ENCODE measurements at places on chromosomes 16 and 17.
A peak's percentile ranks its signal among the peaks of the same experiment; 100 is the strongest.

- no peak for DNase-seq
These were observed 89.1 kb upstream of the CORO6 start for GRCh38 chr17:29711588-29712385.

DNA sequence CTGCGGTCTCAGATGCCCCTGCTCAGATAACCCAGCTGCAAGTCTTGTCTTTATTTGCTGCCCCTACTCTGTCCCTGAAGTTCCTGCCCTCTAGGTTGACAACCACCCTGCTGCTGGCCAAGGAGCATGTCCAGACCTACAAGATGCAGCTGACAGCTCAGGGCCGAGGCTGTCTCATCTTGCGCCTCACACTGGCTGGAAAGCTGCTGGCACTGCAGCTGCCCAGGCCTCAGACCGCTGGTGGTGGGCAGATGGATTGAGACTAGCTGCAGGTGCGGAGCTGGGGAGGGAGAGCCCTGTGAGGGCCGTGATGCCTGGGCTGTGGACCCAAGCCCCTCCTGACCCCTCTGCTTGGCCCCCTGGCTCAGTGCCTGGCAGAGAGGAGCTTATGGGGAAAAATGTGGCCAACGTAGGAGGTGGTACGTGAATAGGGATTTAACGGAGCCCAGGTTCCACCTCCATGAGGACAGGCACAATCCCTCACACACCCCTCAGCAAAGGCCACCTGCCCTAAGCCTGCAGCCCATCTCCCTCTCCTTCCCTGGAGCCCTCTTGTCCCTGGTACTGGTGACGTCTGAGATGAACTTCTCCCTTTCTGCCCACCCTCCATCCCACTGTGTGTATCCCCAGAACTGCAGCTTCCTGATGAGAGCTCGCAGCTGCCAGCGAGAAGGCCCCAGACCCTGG is 8.3 kb upstream of the GALK1 start:
- DNase-seq, result peak; percentile 88

GRCh38 chr17:877630-878029 is 95.5 kb downstream of the MRM3 start:
- DNase-seq, result no peak

DNA sequence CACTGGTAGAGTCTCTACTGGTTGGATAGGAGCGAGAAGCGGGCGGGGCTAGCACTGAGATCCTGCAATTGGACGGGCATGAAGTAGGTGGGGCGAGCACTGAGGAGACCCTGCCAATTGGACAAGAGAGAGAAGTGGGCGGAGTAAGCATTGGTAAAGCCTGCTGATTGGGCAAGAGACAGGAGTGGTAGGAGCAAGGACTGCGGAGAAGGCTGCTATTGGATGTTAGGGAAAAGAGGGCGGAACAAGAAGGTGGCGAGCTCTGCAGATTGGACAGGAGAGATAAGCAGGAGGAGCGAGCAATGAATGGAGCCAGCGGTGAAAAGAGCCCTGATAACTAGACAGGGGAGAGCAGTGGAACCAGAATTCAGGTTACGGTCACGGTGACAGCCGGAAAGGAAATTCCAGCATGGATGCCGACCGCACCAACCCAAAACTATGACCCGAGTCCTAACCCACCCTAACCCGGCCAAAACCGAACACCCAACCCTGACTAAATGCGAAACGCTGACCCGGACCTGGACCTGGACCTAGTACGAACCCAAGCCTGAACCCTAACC is 4.8 kb downstream of the SCGB1C2 start:
- DNase-seq, result no peak

DNA sequence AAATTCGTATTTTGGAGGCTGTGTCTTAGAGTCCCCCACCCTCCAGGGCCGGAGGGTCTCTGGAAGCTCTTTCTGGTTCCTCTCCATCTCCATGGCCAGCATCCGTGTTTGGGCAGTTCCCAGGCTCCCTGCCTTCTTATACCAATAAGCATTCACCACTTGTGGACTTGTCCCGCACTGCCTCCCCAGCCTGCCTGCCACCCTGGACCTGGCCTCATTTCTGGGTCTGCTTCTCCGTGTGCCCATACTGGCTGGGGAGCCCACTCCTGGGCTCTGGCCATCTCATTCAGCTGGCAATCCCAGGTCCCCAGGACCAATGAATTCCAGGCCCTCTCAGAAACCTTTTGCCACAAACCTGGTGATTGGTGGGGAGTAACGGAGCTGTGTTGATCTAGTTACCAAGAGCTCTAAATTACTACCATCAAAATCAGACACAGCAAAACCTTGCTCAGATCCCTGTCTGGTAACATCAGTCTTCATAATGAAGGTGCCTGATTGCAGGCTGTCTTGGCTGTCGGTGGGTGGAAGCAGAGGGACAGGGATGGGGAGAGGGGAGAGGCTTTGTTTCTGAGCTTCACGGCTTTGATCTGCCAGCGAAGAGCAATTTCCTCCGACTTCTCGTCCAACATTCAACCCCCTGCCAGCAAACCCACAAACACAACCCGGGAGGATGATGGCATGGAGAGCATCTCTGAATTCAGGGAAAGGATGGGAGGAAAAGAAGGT is 27.7 kb upstream of the CRHR1 start:
- no peak for DNase-seq

- DNase-seq, result no peak
These were observed 114.2 kb downstream of the HAPSTR1 start for GRCh38 chr16:9205661-9206060.

DNA sequence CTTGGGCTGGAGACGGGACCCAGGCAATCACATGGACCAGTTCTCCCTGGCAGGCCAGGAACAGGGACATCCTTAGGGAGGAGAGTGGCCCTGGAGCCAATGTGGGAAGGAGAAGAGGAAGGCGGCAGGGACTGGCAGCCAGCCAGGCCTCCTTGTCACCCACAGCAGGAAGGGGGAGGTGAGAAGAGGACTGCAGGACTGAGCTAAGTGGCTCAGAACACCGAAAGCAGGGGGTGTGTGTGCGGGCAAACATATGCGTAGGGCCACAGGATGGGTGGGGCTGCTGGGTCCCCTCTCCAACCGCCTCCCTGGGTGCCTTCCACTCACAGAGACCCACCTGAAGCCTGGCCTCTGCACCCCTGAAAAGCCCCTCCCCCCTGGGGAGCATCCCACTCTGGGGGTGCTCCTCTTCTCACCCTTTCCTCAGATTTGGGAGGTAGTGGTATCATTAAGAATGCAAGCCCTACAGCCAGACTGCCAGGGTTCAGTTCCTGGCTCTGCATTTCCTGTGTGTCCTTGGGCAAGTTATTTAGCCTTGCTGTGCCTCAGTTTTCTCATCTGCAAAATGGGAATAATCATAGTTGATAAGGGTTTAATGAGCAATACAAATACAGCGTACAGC is 8.1 kb downstream of the PNMT start:
- no peak for DNase-seq

DNA sequence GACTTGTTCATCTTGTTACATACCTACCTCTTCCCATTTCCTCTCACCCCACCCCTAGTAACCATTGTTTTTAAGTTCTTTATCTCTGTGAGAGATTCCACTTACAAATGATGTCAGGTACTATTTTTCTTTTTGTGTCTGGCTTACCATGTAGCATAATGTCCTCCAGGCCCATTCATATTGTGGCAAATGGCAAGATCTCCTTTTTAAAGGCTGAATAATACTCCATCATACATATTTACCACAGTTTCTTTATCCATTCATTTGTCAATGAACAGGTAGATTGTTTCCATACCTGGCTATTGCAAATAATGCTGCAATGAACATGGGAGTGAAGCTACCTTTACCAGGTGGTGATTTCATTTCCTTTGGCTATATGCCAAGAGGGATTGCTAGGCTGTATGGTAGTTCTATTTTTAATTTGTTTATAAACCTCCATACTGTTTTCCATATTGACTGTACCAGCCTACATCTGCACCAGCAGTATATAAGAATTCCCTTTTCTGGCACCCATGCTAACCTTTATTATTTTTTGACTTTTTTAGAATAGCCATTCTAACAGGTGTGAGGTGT is 53.9 kb downstream of the NSRP1 start:
- DNase-seq, result no peak

GRCh38 chr17:14011036-14011692 is 58.1 kb upstream of the COX10 start:
- DNase-seq, result no peak

DNA sequence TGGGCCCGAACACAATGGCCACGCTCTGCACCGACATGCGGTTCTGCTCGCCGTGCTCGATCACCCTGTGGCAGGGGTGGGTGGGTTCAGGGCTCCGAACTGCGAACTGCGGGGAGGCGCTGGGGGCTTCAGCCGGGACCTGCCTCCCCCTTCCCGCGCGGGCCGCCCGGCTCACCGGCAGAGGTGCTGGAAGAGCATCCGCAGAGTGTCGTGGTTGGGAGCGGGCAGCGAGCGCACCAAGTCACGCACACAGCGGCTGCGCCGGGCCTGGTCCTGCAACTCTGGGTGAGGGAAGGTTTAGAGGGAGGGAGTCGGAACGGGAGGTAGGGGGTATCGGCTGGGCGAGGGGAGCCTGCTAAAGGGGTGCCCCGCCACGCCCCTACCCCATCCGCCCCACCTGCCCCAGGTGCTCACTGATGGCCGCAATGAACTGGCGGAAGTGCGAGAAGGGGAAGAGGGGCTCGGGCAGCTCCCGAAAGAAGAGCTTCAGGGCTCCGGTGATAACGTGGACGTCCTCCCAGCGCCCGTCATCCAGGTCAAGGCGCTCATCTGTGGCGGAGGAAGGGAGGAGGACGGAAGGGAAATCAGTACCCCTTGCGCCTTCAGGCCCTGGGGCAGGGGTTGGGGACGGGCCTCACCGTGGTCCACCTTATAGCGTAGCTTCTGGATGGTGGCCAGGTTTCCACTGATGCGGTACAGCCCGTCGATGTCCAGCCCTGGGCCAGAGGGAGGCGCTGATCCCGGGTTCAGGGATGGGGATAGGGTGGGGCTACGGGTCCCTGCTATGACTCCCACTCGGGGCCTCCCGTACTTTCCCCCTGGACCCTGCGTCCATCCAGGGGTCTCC is 36.9 kb downstream of the ARHGAP27 start:
- DNase-seq, result no peak

DNA sequence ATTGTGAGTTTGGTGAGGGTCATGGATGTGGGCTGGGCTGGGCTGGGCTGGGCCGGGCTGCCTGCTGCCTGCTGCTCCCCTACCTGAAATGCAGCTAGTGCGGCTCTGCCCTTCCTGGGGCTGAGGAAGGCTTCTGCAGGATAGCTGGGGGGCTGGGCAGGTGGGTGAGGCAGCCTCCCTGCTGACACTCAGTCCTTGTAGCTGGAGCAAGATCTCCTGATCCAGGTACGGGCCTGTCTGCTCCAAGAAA is 4.7 kb downstream of the RPL13 start:
- no peak for DNase-seq

DNA sequence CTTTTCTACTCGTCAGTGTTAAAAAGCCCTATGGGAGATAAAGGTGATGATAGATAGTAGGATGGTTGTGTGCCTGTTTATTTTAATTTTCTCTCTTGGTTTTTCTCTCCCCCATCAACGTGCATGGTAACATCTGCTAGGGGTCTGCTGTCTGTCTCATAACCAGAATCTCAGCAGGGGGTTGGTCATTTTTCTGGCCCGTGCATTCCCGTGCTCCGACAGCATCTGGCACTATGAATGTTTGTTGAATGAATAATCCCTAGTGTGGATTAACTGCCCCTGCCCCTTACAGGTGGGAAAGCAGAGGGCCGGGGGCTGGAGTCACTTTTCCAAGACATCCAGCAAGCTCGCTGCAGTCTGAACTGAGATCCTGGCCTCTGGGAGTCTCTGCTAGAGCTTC is 6.3 kb downstream of the CA5A start:
- no peak for DNase-seq

- no peak for DNase-seq
These were observed 1.5 kb downstream of the SLC13A5 start for GRCh38 chr17:6711681-6712057.

DNA sequence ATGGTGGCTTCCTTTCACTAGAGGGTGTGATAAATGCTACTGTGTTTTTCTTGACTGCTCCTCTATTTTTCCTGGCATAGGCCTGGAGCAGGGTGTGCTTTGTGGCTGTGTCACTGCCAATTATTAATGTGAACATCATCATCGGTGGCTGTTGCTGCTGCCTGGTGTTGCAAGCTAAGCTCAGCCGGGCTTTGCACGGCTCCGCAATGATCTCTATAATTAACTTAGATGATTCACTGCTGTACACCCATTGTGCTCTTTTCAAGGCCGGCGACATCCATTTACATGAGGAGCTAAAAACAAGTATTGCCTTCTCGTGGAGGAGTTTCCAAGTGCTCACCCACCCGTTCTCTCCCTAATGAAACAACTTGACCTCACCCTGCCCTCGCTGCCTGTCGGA is 160.1 kb upstream of the IRX3 start:
- peak; percentile 93 for DNase-seq

DNA sequence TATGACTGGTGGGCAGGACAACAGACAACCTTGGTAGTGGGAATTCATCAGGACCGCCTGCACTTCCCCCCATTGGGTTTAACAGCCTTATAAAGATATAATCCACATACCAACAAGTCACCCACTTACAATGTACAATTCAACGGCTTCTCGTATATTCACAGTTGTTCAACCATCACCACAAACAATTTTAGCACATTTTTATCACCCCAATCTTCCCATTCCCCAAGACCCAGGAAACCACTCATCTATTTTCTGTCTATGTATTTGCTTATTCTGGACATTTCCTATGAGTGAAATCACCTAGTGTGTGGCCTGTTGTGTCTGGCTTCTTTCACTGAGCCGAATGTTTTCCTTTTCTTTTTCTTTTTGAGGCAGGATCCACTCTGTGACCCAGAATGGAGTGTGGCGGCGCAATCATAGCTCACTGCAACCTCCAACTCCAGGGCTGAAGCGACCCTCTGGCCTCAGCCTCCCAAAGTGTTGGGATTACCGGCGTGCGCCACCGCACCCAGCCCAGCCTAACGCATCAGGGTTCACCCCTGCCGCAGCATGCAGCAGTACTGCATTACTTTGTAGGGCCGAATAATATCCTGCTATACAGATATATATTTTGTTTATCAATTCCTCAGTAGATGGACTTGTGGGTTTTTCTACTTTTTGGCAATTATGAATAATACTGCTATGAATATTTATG is 10.9 kb downstream of the ANKS3 start:
- DNase-seq, result no peak

DNA sequence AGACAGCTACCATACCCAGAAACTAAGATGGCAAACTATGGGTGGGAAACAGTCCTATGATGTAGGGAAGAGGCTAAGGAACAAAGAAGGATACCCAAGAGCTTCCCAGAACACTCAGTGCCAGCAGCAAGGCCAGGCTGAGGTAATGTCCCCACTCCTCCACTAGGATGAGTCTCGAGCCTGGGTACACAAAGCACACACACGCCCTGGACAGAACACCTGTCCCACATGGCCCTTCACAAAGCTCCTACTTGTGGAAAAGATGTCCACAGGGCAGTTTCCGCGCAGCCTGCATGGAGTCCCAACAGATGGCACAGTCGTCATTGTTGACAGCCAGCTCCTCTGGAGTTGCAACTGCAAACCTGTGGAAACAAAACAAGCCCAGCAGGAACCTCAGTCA is 23.9 kb downstream of the AMFR start:
- peak; percentile 72 for DNase-seq

GRCh38 chr17:37847811-37848331 is 76.3 kb upstream of the TBC1D3K start:
- no peak for DNase-seq

GRCh38 chr17:67818110-67819002 is 6.9 kb upstream of the BPTF start:
- DNase-seq, result peak; percentile 42

GRCh38 chr16:337975-338575 is 14.4 kb downstream of the AXIN1 start:
- no peak for DNase-seq
